ENCODE measurements at places on chromosomes 3 and 15.
A peak's percentile ranks its signal among the peaks of the same experiment; 100 is the strongest.

GRCh38 chr3:108509263-108509662 lies 1.1 kb downstream of the MYH15 start:
- DNase-seq: no peak

DNA sequence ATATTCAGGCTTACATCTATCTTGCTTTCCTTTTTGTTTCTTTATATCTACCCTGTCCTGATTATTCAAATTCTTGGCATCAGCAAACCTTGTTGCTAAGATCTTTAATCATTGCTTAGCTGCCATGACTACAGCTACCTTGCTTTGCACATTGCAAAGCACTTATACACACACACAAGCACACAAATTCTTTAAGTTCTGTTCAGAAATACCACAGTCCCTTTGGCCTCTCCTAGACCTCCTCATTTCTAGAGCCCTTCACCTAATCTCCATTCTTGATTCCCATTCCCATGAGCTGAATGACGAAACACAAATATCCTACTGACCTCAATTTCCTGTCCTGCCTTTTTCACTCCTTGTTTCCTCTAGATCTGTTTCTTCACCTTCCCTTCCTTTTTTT lies 409.6 kb downstream of the UNC13C start:
- no peak for DNase-seq

GRCh38 chr3:120436523-120437050 lies 14.2 kb downstream of the FSTL1 start:
- DNase-seq: peak; percentile 16

GRCh38 chr3:37945807-37946530 lies 44.6 kb upstream of the VILL start:
- peak; percentile 45 for DNase-seq

GRCh38 chr3:45269952-45270351 lies 43.9 kb upstream of the TMEM158 start:
- no peak for DNase-seq

DNA sequence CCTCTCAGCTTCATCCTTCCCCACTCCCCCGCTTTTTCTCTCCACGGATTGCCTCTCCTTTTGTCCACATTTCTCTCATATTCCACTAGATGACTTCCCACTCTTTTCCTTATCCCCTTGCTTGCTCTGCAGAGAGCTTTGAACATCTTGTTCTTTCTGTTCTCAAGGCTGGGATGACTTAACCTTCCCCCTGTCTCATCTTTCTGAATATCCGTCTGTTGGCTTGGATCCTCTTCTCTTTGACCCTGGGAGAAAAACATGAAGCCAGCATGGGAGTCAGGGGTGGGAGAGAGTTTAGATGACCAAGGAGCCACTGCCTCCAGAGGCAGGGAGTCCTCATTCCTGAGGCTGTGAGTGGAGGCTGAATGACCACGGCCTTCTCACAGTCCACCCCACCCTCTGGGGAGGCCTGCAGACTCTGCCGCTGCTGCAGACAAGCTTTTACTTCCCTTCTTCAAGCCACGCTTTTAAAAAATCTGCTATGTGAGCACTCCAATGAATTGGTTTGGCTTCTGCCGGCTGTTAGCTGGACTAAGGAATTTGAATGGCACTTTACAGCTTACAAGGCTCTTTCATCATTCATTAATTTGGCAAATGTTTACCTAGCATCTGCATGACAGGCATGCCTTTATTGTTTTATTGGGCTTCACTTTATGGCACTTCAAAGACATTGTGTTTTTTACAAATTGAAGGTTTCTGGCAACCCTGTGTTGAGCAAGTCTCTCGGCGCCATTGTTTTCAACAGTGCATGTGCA lies 111.6 kb upstream of the SLC6A6 start:
- DNase-seq: no peak

DNA sequence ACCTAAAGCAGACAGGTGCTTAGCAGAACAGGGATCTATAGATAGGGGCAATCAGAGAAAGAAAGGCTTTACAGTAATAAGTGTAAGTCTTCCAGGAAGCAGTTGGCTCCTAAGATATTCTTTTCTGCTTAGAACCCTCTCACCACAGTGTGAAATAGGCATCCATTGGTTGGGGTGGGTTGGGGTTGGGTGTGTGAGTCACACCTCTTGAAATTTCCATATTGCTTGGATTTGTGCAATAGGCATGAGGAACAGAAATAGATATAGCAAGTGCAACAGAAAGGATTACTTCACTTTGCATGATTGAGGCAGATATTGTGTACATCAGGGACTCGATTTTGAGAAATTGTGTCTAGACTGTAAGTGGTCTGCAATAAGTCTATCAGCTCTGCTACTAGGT lies 200.1 kb upstream of the GAP43 start:
- no peak for DNase-seq

- DNase-seq: peak; percentile 71
Measured at GRCh38 chr3:61560517-61561373, 626 bp upstream of the PTPRG start.

GRCh38 chr3:42747581-42747980 lies 25.5 kb downstream of the CCDC13 start:
- DNase-seq: no peak

DNA sequence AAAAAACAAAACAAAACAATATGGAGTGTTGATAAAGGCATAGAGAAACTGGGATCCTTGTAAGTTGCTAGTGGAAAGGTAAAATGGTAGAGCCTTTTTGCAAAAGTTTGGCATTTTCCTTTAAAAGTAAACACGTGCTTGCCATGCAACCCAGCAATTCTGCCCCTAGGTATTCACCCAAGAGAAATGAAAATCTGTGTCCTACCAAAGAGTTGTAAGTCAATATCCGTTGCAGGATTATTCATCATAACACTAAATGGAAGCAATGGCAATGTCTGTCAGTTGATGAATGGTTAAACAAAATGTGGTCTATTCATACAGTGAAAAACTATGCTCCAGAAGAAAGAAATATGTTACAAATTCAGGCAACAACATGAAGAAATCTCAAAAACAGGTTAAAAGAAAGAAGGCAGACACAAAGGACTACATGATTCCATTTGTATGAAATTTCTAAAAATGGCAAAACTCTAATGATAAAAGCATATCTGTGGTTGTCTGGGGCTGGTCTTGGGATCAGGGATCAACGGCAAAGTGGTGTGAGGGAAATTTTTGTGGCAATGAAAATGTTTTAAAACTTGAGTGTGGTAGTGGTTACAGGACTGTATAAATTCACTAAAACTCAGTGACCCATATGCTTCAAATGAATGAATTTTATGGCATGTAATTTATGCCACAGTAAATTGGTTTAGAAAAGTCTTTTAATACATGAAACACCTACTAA lies 229.6 kb downstream of the OPA1 start:
- DNase-seq: peak; percentile 27

GRCh38 chr3:37909067-37909911 lies 47.6 kb downstream of the CTDSPL start:
- peak; percentile 35 for DNase-seq

GRCh38 chr3:14507757-14508504 lies 32.2 kb downstream of the GRIP2 start:
- no peak for DNase-seq

- no peak for DNase-seq
Measured at GRCh38 chr3:172094621-172095557, 55.5 kb downstream of the FNDC3B start.

GRCh38 chr15:31208817-31209216 lies 107.3 kb upstream of the TRPM1 start:
- DNase-seq: no peak

DNA sequence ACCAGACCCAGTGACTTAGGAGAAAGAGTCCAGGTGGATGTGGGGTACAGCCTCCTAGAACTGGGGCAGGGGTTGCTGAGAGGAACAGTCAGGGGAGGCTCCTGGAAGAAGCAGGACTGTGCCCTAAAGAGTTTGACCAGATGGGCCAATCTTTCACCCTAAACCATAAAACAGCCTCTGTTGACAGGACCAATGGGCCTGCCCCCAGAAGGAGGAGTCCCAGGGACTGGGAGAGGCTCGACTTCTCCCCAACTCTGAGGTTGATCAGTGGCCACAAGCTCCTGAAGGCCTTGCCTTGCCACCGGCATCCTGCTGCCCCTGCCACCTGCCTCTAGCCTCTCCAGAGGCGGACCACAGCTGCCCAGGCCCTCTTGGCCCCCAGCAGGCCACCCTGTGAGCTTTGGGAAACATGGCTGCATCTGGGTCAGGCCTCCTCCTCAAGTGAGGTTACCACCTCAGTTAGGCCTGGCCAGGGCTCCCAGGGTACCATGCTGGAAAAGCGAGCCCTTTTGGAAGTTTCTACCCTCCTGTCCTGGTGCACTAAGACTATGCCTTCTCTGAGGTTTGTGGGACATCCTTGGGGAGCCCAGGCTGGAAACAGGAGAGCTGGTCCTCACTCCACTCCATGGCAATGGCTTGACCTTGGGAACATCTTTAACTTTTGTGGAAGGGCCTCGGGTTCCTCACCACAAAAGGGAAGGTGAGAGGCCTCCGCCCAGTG lies 2.8 kb downstream of the VIPR1 start:
- no peak for DNase-seq

DNA sequence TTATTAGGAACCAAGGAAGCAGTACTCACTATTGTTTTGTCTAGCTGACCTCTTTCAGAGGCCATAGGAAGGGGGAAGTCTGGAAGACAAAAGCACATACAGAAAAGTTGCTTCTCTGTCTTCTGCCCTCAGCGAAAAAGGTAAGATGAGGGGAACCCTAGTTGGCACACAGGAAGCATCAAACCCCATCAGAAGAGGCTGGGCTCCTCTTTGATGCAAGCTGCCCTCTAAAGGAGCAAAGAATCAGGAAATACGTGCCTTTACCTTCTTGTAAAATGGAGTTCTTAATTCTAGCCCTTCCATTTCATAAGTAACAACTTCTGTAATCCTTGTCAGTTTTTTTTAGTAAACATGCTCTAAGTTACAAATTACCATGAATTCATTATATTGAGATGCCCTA lies 12.5 kb downstream of the SPINK8 start:
- DNase-seq: no peak

GRCh38 chr3:188574885-188575284 lies 420.9 kb downstream of the LPP start:
- no peak for DNase-seq

GRCh38 chr3:141129541-141130011 lies 78.4 kb downstream of the SPSB4 start:
- no peak for DNase-seq

DNA sequence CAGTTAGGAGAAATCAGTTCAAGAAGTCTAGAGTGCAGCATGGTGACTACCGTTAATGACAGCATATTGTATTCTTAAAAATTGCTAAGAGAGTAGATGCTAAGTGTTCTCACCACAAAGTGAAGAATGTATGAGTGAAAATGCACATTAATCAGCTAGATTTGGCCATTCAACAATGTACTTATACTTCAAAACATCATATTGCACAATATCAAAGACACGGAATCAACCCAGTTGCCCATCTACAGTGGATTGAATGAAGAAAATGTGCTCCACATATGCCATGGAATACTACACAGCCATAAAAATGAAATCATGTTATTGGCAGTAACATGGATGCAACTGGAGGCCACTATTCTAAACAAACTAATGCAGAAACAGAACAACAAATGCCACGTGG lies 119.9 kb upstream of the NDN start:
- no peak for DNase-seq

DNA sequence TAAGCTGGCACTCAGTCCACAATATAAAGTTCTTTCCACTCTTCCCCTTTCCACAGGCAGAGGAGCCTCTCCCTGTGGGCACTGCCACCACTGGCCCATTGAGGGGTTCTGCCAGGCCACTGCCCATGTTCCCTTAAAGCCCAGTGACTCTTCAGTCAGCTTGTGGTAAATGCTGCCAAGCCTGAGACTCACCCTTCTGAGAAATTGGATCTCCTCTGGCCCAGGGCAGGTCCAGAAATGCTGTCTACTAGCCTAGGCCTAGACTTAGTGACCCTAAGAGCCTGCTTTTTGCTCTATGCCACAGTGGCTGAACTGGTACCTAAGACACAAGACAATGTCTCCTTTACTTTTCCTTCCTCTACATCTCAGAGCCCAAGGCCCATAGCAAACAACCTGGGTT lies 295.8 kb downstream of the RBMS3 start:
- no peak for DNase-seq

GRCh38 chr3:16146015-16146730 lies 28.3 kb upstream of the GALNT15 start:
- DNase-seq: no peak

DNA sequence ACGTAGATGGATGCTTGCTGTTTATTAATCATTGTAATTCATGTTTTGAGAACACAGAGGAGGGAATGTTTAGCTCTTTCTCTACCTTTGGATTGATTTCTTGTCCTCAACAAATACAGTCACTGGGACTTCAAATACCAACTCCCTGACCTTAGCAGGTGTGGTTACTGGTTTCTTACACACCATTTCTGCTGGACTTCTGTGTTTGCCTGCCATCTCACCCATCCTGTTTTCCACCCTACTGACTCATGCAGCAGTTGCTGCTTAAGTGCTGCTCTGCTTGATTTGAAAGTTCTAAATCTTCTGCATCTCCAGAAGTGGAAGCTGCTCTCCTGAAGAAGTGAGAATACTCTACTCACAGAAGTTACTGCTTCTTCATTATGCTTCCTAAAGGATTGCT lies 170.3 kb downstream of the ZPLD1 start:
- DNase-seq: no peak

- no peak for DNase-seq
Measured at GRCh38 chr3:3821777-3822176, 22.5 kb downstream of the LRRN1 start.

DNA sequence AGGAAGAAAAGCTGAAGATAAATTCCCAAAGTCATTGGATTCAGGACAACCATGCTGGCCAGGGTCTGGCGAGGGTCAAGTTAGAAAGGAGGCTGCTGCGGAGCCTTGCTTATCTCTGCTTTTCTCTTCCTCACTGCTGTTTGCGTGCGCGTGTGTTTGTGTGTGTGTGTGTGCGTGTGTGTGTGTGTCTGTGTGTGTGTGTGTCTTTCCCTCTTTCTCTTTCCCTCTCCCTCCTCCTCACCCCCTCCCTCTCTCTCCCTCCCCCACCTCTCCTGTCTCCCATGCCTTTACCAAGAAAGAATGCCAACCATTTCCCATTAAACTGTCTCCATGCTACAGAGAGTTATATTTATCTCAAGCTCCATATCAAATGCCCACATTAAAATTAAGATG lies at the start of gene COLQ:
TSS of gene COLQ (minus strand) at position 134 of the 393 bp plus-strand sequence. CDS start at position 53, 81 bp downstream.
- DNase-seq: no peak

DNA sequence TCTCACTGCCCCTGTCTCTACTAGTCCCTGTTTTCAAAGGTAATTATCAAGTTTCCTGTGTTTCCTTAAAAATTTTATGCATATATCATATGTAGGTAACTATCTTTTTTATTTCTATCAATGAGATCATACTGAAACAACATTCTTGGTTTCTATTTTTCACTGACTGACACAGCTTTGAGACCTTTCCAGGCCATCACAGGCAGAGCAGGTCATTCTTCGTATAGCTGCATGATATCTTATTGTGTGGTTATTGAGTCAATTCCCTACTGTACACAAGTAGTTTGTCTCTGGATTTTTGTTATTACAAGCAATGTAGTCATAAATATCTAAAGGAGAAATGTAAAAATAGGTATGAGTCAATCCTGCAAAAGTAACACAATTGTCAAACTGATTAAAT lies 169.6 kb downstream of the CFAP20DC start:
- DNase-seq: no peak

- DNase-seq: no peak
Measured at GRCh38 chr3:192929755-192930547, 12.3 kb upstream of the MB21D2 start.
